Activated CD4-positive, CD25-positive, alpha-beta regulatory T cell treated with anti-CD3 and anti-CD28 coated beads, Interleukin-2, amount 50 U/mL, for 16 hours (primary cell): ENCODE measurements at places on chromosomes 3 and 15.

DNA sequence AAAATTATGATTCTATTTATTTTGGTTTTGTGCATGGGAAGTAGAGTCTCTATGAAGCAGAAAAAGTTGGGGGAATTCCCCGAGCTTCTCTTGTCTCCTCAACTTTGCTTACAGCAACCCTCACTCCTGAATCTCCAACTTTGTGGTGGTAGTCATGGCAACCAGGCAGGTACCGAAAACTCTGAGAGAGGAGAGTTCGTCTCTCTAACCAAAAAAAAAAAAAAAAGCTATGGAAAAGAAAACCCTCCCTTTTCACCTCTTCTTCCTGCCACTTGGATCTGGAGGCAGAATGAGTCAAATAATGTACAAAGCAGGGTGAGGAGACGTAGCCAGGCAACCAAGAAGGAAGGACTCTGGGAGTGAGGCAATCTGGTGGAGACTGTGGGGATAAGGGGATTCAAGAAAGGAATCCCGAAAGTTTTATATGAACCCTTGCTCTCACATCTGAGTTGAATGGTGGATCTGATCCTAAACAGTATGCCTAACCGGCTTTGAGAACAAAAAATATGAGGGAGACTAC, 108.1 kb downstream of the PLOD2 start:
- DNase-seq: no peak

- no peak for DNase-seq
Measured at GRCh38 chr15:100858294-100858693, 21.3 kb upstream of the ALDH1A3 start.

- DNase-seq: no peak
Measured at GRCh38 chr3:61414456-61414855, 146.9 kb upstream of the PTPRG start.

DNA sequence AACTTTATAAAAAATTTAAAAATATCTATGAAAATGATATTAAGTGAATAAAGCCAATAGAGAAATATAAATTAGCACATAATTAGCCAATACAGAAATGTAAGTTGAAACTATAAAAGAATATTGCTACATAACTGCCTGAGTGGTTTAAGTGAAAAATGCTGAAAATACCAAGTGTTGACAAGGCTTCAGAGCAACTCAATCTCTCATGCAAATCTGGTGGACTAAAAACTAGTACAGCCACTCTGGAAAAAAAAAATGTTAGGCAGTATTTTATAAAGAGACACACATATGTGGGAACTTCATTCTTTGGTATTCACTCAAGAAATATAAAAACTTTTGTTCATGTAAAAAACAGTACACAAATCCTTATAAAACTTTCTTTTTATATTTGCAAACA, 833.7 kb upstream of the ROBO1 start:
- no peak for DNase-seq

- DNase-seq: no peak
Measured at GRCh38 chr15:35007397-35007796, 19.3 kb upstream of the ZNF770 start.

- no peak for DNase-seq
Measured at GRCh38 chr15:65020419-65020818, 9.0 kb downstream of the MTFMT start.

DNA sequence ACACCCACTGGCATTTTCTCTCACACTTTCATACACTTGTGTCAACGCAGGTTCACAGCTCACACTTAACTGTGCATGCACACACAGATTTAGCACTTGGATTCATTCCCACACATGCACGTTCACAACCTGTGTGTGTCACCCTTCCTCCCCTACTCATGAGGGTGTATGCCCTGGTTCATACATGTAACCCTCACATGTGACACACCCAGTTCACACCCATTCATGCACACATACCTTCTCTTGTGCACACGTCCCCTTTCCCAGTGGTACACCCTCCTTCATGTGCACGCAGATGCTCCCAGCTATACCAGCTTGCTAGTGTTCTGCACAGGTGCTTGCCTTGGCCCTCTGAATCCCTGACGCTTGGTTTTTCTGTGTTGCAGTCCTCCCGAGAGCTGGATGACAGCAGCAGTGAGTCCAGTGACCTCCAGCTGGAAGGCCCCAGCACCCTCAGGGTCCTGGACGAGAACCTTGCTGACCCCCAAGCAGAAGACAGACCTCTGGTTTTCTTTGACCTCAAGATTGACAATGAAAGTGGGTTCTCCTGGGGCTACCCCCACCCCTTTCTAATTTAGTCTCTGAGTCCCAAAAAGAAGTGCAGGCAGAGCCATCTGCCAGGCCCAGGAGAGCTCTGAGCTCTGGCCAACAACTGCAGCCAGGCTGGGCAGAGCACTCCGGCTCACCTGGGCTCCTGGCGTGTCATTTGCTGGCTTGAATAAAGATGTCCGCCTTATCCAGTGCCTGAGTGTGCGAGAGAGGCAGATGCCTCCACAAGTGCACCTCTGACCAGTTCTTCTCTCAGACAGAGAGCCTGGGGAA, 39.5 kb downstream of the GOLGA6A start:
- DNase-seq: no peak

GRCh38 chr15:31732726-31733125, 297.6 kb upstream of the CHRNA7 start:
- no peak for DNase-seq

DNA sequence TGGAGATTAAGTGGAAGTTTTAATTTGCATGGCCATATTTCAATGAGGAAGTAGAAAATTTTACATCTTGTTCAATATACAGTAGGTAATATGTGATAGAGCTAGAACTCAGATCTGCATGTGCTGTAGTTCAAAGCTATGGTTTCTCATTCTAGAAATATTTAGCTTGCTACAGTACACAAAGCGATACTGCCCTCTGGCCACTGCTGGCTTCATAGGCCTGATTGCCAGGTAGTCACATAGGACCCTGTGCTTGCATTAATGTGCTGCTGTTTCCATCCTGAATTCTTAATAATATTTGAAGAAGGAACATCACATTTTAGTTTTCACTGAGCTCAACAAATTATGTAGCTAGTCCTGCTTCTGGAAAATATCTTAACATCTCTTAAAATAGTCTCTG, 87.0 kb downstream of the PLSCR2 start:
- DNase-seq: no peak

GRCh38 chr3:18556001-18556408, 130.9 kb upstream of the SATB1 start:
- DNase-seq: no peak

- no peak for DNase-seq
Measured at GRCh38 chr3:13863382-13863952, 16.4 kb downstream of the WNT7A start.

DNA sequence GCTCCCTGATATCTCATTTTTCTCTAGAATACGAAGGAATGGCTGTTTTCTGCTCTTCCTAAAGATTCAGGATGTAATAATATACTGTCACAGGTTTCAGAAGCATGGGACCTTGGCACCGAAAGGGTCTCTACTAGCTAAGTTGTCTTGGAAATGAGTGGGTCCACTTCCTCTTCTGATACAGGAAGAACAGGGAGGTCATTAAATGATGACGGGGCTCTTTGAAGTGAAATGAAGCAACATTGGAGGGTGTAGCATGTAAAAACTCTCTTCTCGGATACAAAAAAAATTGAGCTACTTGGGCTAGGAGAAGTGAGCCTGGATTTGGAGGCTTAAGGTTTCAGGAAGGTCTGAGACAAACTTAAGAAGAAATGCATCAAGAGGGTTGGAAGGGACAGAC, 349.8 kb upstream of the TPRG1 start:
- no peak for DNase-seq

DNA sequence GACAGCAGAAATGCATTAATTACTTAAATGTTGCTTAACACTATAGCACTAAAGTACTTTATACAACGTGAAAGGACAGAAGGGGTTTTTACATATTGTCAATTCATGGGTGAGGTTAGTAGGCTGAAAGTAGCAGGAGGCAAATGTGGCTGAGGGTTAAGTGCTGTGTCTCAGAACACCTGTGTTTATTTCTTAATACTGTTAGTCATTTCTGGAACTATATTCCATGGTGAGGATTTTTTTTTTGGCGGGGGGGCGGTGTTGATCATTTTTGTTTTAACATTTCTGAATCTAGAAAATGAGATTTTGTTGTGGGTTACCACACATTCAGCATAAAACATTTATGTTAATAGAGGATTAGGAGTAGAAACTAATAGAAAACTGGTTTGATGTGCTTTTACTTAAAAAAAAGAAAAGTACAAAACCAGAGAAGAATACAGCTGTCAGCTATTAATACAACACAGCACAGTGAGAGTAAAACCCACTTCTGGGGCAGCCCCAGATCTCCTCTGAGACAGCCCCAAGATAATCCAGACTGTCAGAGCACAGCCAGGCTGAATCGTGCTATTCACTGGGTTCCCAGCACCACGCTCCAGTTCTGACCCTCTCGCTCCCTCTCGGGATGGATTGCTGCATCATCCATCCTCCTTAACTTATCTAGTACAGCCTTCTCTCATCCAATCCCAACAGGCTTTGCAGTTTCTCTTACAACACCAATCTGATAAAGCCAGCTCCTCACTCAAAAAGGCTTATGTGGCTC, 307.7 kb downstream of the TUSC7 start:
- no peak for DNase-seq

- DNase-seq: no peak
Measured at GRCh38 chr3:88626456-88627120, 476.8 kb downstream of the C3orf38 start.

- DNase-seq: no peak
Measured at GRCh38 chr3:124934577-124934976, at the start of gene MUC13. TSS of gene MUC13 (minus strand) at chr3:124934751. CDS start at chr3:124934712, 39 bp downstream.

DNA sequence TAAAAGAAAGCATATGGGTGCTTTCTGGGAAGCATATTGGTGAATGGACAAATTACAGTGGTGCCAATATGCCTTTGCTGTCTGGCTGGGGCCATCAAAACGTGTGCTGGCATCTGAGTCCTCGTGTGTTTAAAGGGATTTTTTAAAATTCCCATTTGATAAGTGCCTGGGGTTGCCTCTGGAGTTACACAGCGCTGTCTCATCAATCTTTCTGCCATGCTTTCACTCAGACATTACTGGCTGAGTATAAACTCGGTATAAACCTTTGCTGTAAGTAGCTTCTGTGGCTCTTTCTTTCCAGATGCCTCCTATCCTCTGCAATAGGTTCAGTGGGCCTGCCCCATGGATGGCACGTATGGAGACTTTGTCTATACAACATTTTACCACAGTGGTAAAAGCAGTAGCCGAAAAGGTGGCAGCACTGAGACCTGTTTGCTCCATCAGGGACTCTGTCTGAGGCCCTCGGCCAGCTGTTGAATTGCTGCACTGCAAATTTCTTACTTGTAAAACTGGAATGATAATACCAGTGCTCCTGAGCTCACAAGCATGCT, 195.5 kb downstream of the LPP start:
- no peak for DNase-seq

DNA sequence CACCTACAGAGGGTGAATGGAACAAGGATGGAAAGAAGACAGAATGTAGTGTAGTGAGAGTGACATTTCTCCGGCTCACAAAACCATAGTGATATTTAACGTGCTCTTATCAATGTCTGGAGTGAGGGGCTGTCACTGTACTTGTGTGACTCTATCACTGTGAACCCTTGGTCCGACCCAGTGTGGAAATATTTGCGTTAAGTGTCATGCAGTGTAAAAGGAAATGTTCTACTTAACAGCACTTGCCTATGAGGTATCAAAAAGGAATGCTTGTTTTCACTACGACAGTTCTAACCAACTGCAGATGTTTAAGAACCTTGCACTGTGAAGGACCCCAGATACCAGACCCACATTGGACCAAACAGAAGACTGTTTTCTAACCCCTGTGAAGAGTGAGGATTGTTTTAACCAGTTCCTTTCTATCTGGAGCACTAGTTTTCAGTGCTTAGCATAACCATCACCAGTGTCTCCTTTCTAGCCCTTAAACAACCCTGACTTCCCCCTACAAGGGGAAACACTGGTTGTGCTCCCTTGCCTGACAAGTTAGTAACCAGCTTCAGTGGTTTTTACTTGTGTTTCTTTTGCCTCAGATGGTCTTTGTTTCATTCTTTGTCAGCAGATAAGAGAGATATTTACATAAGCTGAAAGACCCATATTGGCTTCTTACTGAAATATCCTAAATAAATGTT, 144.7 kb upstream of the ABHD17C start:
- no peak for DNase-seq

- DNase-seq: no peak
Measured at GRCh38 chr3:111215481-111215880, 143.9 kb downstream of the NECTIN3 start.

DNA sequence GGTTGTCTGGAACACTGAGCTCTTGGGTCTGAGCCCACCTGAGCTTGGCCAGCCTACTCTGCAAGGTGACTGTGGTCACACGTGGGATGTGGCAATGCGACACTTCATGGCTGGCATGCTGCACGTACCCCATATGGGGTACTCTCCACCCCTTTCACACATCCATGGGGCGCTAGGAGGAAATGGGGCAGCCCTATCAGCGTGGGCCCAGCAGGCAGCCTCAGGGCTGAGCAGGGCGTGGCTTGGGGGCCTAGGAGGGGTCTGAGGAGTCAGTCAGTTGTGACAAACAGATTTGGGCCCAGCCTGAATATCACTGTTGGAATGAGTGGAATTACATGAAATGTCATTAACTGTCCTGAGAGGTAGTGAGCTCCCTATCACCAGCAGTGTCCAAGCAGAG, 82.3 kb upstream of the LINGO1 start:
- DNase-seq: no peak

- DNase-seq: no peak
Measured at GRCh38 chr15:68197170-68197492, 8.0 kb downstream of the CALML4 start.

GRCh38 chr15:53910236-53910849, 67.9 kb upstream of the UNC13C start:
- no peak for DNase-seq

- DNase-seq: no peak
Measured at GRCh38 chr3:189947948-189948723, 172.6 kb downstream of the P3H2 start.

- DNase-seq: no peak
Measured at GRCh38 chr15:80328496-80328895, 75.7 kb upstream of the ARNT2 start.

- no peak for DNase-seq
Measured at GRCh38 chr3:107813026-107813425, 277.8 kb downstream of the CD47 start.

DNA sequence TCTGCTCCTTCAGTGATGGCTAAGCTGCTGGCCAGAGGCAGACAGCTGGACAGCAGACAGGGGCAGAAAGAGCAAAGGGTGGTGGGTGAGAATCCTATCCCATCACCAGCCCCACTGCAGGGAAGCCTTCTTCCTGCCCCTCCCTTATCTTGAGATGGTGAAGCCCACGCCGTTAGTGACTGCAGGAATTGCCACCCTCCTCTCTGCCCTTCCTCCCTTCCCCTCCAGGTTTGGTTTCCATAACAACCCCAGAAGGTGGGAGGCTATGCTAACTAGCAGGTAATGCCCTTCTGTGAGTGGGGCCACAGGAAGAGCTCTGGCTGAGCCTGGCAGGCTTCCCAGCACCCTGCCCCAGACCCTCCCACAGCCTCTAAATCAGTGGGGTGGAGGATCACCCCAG, 32.8 kb downstream of the SCN5A start:
- DNase-seq: no peak
